ENCODE measurements at places on chromosomes 5 and 9.

DNA sequence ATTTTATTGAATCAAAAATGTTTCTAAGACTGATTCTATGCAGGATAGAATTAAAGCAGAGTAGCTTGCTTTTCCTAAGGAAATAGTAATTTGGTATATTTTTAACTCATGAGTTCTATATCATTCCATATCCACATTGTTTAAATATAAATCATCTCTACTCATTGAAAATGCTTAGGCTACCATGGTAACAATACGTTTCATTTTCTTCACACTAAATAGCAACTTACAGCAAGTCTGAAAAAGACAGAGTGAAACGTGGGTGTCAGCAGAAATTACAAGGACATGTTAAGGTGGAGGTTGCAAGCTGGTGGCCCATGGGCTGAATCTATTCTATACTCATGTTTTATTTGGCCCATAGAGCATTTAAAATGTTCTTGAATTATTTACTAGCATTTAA lies 487.9 kb downstream of the ARHGEF28 start:
- DNase-seq: no peak

DNA sequence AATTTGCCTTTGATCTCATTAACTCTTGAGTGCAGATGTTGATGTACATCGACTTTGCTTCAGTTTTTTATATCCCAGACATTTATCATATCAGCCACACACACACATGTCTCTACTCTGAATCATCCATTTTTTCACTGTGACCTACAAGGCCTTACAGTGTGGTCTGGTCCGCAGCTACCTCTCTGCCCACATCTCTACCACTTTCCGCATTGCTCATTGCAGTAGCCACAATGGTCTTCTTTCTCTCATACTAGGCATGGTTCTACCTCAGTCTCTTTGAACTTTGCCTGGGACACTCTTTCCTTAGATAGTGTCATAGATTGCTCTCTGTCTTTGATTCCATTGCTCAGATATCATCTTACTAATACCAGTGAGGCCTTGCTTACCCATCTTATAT lies 87.9 kb upstream of the FSD1L start:
- DNase-seq: peak; percentile 99

GRCh38 chr9:15606643-15607472 lies 54.0 kb downstream of the CCDC171 start:
- peak; percentile 41 for DNase-seq

DNA sequence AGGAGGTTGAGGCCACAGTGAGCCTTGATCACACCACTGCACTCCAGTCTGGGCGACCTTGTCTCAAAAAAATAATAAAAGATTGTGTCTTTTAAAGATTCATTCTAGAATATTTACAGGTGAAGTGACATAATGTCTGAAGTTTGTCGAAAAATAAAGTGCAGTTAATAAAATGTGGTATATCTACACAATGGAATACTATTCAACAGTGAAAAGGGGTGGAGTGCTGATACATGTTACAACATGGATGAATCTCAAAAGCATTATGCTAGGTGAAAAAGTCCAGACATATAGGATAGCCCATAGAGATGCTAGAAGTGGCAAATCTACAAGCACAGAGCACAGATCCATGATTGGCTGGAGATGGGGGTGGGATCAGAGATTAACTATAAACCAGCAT lies 101.9 kb downstream of the PAX5 start:
- no peak for DNase-seq

GRCh38 chr5:88924330-88924657 lies 41.3 kb upstream of the MEF2C start:
- no peak for DNase-seq

DNA sequence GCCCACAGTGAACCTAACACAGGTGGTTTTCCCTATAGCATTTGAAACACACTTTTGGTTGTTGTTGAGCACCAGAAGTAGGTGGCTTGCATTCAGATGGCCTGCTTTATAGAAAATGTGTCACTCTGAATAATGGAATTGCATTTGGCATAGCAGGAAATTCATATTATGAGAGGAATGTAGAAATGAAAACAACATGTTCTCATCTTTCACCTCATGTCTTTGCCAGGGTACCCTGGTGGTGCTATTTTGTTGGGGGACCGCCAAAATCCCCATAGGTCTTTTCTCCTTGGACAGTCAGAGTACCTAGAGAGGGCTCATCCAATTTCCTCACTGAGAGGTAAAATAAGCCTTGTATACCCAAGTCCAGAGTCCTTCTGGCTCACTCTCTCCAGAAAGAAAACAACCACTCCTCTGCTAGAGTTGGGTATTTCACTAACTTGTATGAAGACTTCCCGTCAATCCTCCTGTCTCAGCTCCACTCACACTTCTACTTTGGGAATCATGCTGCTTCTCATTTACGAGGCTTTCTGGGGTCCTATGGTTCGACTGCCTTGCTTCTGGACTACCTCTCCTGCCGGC lies 67.4 kb downstream of the MRPS27 start:
- no peak for DNase-seq

GRCh38 chr5:58405175-58405574 lies 54.7 kb downstream of the PLK2 start:
- no peak for DNase-seq

GRCh38 chr9:134399435-134400056 lies 73.3 kb downstream of the RXRA start:
- DNase-seq: no peak
